Urinary bladder (tissue), 4 donors: ENCODE measurements at places on chromosomes 1 and 21. TPM values are rescaled to one million over a fixed set of nuclear protein-coding genes. Genes with fewer than 3 reads are reported as not detected.

DNA sequence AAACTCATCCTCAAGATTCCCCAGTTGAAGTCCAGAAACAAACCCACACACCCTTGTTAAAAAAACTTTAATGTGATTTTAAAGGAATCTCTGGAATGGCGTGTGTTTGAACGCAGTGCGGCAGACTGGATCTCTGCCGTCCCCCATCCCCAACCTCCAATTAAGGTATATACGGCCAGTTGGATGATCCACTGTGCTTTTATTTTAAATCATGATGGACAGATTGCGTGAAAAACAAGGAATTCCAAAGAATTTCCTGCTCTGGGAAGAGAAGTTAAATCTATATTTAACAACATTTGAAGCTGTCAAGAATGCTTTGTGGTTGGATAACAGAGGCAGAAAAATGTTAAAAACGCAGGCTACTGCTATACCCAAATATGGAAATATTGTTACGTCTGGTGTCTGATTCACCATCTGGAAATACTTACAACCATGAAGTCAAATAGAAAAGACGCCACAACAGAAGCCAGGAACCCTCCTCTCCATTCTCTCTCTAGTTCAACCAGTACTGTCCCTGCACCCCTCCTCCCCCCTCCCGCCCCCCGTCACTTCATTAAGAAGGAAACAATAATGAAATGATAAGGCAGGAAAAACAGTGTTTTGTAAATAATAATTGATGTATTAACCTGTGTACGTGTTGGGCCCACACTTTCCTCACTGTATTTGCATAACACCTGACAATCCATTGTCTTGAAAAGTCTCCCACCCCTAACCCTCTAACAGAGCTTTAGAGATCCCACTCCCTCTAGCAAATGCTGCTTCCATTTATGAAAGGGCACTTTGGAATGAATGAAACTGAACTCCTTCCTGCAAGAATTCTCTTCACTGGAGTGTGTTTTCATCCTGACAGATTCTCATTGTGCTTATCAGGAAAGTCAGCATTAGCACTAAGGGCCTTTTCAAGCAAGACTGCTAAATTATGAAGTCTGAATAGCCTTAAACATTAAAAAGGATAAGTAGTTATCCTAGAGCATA, 2.0 kb upstream of the CCN1 start:
- no peak for DNase-seq

- DNase-seq, result no peak
Observed at GRCh38 chr1:228060458-228061190, 21.9 kb upstream of the ARF1 start.

Gene C1orf226
- polyA plus RNA-seq, result 2.2 TPM

Gene TEDDM1
- not detected for polyA plus RNA-seq
